ENCODE measurements at places on chromosomes 4 and X.

- DNase-seq: no peak
Measured at GRCh38 chrX:40083120-40083978, 14.4 kb downstream of the BCOR start.

- DNase-seq: no peak
Measured at GRCh38 chrX:120036704-120037103, 40.8 kb downstream of the RHOXF2B start.

DNA sequence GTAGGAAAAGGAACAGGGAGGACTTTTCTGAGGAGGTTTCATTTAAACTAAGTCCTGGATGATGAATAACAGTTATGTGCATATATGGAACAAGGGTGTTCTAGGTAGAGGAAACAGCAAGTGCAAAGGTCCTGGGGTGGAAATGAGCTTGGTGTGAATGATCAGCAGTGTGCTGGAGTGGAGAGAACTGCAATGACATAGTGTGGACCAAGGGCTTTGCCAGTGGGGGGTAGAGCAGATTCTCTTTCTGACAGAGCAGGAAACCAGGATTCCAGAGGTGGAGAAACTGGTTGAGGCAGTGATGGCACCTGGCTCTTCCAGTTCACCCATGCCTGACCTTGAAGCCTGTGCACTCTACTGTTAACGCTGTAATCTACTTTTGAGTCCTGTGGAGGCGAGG is 1.7 kb downstream of the PPP1R3F start:
- no peak for DNase-seq

- DNase-seq: no peak
Measured at GRCh38 chr4:156762851-156763250, 208.7 kb downstream of the PDGFC start.

- no peak for DNase-seq
Measured at GRCh38 chr4:121464854-121465253, 84.0 kb upstream of the QRFPR start.

GRCh38 chr4:120839974-120840751 is 82.4 kb downstream of the PRDM5 start:
- no peak for DNase-seq

- DNase-seq: no peak
Measured at GRCh38 chrX:125193921-125194320, 125.8 kb upstream of the TEX13C start.

DNA sequence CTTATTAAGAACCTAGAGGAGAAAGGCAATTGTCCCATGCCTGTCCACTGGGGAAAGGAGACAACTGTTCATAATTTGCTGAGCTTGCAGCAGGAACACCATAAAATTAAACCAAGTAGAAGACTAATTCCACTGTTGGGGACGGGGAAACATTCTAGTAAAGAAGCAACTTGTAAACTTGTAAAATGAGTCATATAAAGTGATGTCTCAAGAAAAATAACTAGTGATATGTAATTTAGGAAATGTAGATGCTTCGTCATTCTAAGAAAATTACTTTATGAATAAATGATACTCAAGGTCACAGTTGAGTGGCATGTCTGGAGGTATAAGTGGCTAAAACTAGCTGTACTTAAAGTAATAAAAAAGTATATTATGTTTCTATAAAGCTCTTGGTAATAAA is 121.2 kb upstream of the MID1 start:
- no peak for DNase-seq

GRCh38 chr4:96652821-96653220 is 812.9 kb downstream of the PDHA2 start:
- no peak for DNase-seq

DNA sequence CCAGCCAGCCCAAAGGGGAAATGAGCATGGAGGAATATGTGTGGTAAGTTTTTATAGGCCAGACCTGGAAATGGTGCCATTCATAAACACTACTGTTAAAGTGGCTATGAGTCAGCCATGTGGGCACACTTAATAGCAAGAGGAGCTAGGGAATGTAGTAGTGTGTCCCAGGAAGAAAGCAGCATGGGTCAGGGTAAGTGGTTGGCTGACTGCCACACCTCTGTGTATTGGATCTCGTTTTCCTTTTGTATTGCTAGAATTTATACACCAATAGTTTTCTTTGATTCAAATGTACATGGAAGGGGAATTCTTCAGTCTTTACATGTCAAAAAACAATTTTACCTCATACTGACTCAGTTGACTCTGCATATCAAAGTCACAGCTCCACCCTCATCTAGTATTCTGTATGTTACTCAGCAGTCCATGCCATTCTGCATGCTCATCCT is 22.9 kb upstream of the SGMS2 start:
- DNase-seq: peak; percentile 14

DNA sequence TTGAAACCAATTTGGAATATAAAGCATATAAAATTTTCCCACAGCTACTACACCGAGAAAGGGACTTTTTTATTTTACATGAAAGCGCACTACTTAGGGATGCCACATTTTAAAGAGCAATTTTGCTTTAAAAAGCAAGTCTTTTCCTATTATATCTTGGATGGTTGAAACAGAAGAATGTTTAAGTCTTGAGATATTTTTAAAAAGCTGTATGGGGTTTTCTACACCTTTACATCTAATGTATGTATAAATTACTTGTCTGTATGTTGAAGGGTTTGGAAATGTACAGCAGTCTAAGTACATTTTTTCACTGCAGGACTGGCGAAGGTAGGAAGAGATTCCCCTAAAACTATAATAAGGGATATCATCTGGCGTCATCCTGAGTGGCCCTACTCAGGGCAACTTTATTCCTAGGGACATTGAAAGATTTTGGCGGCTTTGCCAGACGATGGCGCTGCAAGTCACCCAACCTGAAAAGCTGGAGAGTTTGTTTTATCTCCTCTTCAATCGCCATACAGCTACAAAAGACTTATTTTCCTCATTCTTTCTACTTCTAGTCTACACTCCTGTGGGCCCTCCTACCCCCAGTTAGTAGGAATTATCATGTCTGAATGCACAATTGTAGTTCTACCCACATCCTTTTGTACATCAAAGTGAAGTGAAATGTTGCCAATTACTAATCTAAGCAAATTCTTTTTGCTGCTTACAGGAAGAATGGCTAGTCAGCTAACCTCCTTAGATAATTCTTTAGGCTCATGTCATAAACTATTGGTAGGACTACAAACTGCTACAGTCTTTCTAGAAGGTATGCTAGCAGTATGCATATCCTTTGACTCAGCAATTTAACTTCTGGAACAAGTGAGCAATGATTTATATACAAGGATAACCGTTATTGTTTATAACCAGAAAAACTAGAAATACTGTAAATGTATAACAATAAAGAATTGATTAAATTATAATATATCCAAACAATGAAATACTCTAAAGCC is 782 bp upstream of the NEK1 start:
- DNase-seq: peak; percentile 77

GRCh38 chr4:135594521-135594920 is 1392.9 kb upstream of the PABPC4L start:
- no peak for DNase-seq

DNA sequence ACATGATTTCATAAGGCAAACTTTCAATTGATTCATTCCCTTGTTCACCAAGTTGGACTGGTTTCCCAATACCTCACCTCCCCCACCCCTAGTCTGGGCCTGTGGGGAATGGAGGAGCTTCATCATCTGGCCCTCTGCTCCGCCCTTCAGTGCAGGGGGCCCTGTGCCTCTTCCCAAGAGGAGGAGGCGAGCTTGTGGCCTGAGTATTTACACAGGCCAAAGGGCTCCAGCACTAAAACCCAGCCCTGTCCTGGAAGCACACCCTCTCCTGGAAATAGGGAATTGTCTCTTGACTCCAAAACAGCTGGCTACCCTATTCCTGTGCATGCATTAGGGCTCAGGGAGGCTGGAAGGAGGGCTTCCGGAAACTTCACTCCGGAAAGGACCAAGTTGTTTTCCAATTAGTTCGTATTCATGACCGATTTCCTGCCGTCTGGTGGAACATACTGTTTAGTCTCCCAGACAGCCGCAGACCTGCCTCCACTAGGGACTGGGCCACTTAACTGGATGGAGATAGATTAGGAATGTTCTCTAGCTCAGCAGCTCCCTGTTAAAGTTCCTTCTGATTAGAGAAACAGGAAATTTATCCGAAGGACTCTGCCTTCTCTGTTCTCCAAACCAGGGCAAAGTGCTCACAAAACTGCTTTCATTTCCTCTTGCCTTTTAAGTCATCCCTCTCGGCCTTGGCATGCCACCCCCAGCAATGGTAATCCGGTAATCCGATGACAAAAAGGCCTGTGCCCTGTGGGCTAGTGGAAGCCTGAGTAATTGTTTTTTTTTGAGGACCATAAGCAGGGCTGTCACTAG is 5.8 kb downstream of the SRPX2 start:
- peak; percentile 93 for DNase-seq

GRCh38 chr4:126023896-126024295 is 709.1 kb downstream of the FAT4 start:
- DNase-seq: no peak

DNA sequence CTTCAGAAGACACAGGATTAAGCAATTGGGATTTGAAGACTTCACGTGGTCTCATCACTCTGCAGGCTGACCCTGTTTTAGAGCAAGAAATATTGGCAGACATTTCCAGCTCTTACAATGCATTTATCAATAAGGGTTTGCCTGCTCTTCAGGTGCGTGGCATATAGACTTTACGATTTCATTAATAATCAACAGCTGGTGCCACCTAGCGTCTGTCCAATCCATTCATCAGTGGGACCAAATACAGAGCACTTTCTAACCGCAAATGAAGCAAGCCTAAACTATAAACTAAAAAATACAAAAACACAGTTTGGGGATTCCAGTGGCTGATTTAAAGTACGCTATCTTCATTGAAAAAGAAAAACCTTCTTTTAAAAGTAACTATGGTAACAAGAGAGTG is 125.4 kb upstream of the DMD start:
- DNase-seq: peak; percentile 16

GRCh38 chrX:134418317-134419113 is 41.5 kb upstream of the HPRT1 start:
- no peak for DNase-seq

- no peak for DNase-seq
Measured at GRCh38 chrX:39388730-39389129, 587.5 kb downstream of the MID1IP1 start.

GRCh38 chrX:112761242-112762207 is 79.1 kb downstream of the AMOT start:
- DNase-seq: no peak

- no peak for DNase-seq
Measured at GRCh38 chrX:79592259-79592658, 225.1 kb upstream of the ITM2A start.

DNA sequence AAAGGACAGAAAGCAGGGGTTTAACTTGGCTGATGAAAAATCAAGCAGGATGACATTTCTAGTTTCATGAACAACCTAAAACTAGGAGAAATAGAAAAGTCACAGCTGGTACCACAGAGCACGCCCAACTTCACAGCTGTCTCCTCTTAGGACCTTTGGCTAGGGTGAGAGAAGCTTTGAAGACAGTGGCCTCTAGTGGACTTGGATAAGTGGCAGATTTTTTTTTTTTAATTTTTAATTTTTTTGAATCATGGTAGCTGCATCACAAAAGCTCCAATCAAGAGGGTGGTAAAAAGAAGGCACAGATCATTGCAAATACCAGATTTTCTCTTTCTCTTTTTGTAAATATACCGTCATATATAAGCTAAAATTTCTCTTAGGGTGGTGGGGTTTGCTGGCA is 20.2 kb upstream of the MAP3K15 start:
- peak; percentile 20 for DNase-seq

DNA sequence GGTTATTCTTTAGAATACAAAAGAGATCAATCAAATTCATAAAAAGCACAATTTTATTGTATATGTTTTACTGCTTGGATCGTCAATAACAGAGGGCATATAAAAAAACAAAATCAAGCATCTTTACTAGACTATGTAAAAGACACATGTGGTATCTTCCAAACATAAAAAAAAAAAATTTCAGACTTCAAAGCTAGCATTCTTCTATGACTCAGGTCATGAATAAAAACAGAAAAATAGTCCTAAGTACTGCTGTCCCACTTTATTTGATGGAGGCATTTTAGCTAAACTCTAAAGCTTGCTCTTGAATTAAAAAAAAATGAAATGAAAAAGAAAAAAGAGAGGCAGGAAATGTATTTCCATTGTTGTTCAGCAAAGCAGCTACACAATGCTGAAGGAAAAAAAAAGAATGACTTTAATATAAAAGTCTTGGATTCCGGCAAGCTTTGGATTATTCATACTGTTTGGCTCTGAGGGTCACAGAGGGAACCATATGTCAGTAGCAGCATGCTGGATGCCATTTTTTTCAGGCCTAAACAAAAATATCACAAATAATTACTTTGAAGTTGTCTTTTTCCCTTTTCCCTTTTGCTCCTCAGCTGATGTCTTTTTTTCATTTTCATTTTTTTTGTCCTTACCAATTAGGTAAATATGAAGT is 249.1 kb upstream of the DIAPH2 start:
- DNase-seq: peak; percentile 41

DNA sequence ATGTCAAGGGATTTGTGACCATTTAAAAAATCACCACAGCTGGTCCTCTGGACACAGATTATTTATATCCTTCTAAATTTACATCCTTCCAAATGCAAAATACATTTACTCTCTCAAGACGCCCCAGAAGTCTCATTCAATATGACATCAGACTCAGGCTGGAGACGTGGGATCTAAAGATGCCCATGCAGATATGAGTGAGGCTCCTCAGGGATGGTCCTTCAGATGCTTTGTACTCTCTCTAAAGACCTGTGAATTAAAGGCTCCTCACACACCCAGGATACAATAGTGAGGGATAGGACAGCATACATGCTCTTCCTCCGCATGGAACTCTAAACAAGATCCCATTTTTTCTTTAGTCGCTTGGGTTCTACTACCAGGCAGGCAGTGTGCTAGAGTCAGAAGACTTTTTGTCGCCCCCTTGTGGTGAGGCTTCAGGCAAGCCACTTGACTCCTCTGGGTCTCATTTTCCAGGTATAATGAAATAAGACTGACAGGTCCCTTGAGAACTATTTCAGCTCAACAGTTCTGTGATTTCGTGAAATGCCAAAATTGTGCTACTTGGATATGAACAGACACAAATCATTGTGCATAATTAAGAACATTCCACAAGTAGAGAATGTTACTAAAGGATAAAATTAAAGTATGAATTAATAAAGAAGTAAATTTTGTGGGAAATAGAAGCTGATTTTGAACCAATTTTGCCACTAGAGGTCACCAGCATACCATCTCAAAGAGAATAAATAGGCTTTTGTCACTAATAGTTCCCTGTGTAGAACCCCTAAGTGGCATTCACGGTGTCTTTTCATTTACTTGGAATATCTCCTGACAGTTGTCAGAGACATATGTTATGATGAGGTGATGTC is 13.7 kb upstream of the SCOC start:
- DNase-seq: peak; percentile 76

Measured in fibroblast of skin of right biceps (primary cell).